ENCODE measurements at places on chromosomes 1 and 21.
A peak's percentile ranks its signal among the peaks of the same experiment; 100 is the strongest.

DNA sequence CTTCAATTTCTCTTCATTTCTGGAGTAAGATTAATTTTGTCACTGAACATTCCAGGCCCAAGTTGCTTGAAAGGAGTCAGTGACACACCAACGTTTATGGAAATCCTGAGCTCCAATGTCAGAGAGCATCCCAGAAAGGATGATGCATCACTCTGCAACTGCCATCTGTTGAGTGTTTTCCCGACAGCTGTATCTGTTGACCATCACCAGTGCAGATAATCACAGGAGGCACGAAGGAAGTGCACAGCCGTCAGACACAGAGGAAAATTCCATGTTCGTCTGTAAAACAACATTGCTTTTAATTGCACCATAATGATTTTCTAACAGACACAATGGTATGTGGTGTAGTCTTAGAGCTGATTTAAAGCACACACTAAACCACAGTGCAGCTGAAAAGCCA, 376.7 kb upstream of the ADGRL2 start:
- DNase-seq, result no peak

DNA sequence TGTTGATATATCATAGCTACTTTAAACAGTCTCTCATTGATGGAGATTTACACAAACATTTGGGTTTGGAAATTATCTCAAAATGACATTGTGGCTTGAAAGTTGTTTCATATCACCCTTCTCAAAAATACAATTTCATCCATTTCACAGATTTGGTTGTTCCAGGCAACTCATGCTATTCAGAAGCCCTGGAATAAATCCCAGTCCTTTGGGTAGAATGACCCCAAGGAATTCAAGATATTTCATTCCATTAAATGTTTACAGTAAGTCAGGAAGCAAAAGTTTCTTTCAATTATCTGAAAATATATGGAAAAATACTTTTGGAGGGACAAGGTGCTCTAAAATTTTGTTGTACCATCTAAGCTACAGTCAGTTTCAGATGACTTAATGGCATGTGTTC, 27.1 kb downstream of the MPZL1 start:
- DNase-seq, result no peak

DNA sequence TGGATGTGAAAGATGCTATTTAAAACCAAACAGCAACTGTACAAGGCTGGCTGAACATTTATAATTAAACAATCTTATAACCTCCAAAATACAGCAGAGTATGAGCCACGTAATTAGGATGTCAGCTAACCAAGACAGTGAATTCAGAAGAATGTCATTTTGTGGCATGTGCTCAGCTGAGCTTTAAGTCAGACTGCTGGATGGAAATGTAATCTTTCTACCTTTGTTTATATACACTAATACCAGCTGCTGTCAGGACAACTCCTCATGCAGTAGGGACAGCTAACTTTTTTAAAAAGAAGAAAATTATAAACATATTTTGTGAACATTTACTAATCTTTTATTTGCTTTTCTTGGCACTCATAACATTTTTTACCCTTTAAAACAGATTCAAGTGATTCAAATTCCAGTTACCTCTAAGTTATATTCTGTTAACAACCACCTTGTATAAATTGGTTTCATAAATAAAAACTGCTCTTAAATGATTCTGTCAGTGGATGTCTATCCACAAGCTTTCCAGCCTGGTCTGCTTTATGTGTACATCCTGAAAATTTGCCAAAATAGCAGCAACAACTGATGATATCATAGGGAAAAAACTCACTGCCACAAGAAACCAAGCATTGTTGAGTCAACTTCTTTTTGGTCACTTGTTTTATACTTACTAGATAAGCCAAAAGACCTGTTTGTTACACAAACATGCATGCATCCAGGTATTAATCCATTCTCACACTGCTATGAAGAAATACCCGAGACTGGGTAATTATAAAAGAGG, 36.1 kb downstream of the DPH5 start:
- DNase-seq, result peak; percentile 79

GRCh38 chr1:222616525-222616924, 1.4 kb upstream of the MIA3 start:
- DNase-seq, result peak; percentile 78

- DNase-seq, result no peak
Measured at GRCh38 chr1:75712306-75712705, 12.2 kb upstream of the ACADM start.
